ENCODE measurements at places on chromosomes 13 and 19.

- DNase-seq: peak; percentile 30
These were observed 229.4 kb downstream of the ITGBL1 start for GRCh38 chr13:101681834-101682233.

- no peak for DNase-seq
These were observed 172.1 kb upstream of the RFC3 start for GRCh38 chr13:33645591-33646554.

DNA sequence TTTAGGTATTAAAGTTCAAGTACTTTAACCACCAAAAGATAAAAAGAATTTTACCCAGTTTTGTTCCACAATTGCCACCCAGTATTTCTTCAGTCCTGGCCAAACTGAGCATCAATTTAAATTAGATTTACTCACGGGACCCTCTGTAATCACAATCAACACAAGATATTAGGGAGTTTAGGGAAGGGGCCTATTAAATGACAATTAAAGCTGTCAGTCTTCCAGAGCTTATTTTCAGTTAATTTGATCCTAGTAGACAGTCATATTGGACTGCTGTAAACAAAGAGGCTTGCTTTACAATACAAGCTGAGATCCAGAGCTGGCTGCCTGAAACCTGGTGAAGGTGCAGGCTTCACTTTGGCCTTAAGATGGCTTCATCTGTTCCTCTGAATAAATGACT, 321.2 kb upstream of the NBEA start:
- no peak for DNase-seq

GRCh38 chr19:5048091-5048726, 79.3 kb downstream of the KDM4B start:
- DNase-seq: peak; percentile 58

DNA sequence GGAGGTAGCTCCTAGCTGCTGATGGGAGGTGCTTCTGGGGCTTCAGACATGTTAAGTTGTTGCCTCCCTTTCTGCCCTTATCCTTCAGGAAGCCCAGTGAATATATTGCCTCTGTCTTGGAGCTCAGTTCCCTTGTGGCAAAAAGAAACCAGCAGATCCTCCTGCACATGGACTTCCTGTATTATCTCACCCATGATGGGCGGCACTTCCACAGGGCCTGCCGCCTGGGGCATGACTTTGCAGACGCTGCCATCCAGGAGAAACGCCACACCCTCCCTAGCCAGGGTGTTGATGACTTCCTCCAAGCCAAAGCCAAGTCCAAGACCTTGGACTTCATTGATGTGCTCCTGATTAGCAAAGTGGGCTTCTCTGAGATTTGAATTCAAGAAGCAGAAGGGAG, 6.0 kb upstream of the CYP4F12 start:
- no peak for DNase-seq

- no peak for DNase-seq
These were observed 453.3 kb downstream of the TSHZ3 start for GRCh38 chr19:30895946-30896345.

DNA sequence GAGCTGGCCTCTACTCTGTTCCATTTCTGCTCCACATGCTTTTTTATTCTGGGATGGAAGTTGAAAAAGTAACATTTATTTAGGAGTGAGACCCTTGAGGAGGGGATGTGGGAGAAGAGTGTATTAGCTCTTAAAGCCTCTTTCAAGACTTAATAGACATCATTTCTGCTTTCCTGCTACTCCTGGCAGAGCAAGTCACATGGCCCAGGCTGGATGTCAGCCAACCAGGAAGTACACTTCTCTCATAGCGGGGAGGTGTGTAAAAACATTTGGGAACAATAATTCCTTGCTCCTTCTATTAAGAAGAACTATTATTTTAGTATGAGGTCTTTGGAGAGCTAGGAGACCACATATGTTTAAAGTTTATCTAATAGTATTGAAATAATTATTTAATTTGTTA, 40.6 kb upstream of the FAM216B start:
- no peak for DNase-seq

Data from dermis microvascular lymphatic vessel endothelial cell (primary cell).